ENCODE measurements at places on chromosomes 11 and 22. TPM values are rescaled to one million over a fixed set of nuclear protein-coding genes. Genes with fewer than 3 reads are reported as not detected.

The GSTP1 gene
- 333 TPM for polyA plus RNA-seq

The MMP27 gene
- not detected for polyA plus RNA-seq

The OR51B2 gene
- polyA plus RNA-seq = not detected

The CCDC73 gene
- polyA plus RNA-seq = not detected

The MCM5 gene
- 28.4 TPM for polyA plus RNA-seq

The RELA gene
- polyA plus RNA-seq = 76.0 TPM

The PATE2 gene
- polyA plus RNA-seq = not detected

The ARSA gene
- polyA plus RNA-seq = 10.6 TPM

The UBQLN3 gene
- not detected for polyA plus RNA-seq

The RAB3IL1 gene
- not detected for polyA plus RNA-seq

The UCP3 gene
- 0.36 TPM for polyA plus RNA-seq

The DEPDC5 gene
- polyA plus RNA-seq = 11.1 TPM

The ROBO4 gene
- not detected for polyA plus RNA-seq

The GAL3ST1 gene
- polyA plus RNA-seq = 0.13 TPM

The KRTAP5-11 gene
- polyA plus RNA-seq = not detected

The CDC42BPG gene
- 0.52 TPM for polyA plus RNA-seq

The PDE2A gene
- 0.08 TPM for polyA plus RNA-seq

The ZDHHC8 gene
- polyA plus RNA-seq = 4.4 TPM

The IL18 gene
- polyA plus RNA-seq = not detected

The OR51I1 gene
- not detected for polyA plus RNA-seq

The HTR3A gene
- polyA plus RNA-seq = not detected

The FREY1 gene
- 0.43 TPM for polyA plus RNA-seq

The ANGPTL5 gene
- not detected for polyA plus RNA-seq

The PRR5 gene
- 175 TPM for polyA plus RNA-seq

The FIBIN gene
- not detected for polyA plus RNA-seq

The SOX10 gene
- not detected for polyA plus RNA-seq

Data from CD8-positive, alpha-beta memory T cell (primary cell).